ENCODE measurements at places on chromosomes 2 and 18.

DNA sequence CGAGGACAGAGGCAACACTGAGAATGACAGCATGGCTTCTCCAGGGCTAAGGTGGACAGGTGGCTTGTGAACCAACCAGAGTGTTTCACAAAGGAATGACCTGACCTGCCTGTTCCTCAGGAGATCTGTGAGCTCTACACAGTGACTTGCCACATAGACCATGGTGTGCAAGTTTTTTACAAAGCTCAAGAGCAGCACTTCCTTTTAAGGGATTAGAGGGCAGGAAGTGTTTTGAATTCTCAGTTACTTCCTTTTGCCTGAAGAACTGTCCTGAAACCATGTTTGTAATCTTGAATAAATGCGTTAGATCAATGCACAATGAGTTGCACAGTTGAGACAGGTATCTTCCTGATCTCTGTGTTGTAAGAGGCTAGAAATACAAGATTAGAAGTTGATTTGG lies 421.9 kb downstream of the THSD7B start:
- DNase-seq: no peak

- DNase-seq: no peak
These were observed 31.5 kb downstream of the CPO start for GRCh38 chr2:206970589-206971360.

GRCh38 chr2:113979191-113980128 lies 89.6 kb downstream of the ACTR3 start:
- no peak for DNase-seq

DNA sequence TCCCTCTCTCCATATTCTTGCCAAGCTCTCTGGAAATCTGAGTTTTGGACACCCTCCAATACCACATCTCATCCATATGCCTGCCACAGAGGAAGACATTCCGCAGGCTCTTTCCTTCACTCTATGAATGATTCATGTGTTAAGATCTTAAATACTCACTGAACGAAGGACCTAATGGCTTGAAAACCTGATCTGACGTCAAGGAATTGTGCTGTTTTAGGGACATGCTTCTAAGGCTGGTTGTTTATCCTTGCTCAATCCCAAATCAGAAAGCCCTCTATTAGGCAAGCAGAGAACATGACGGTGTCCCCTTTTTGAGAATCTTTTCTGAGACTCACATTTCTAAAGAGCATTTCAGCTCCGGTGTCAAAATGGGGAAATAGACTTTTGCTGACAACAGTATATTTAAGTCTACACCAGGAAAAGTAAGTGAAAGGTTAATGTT lies 83.7 kb upstream of the GALNT5 start:
- DNase-seq: peak; percentile 71

GRCh38 chr2:155021618-155022017 lies 323.1 kb downstream of the KCNJ3 start:
- DNase-seq: no peak

- DNase-seq: peak; percentile 98
These were observed at the start of the genes NIF3L1 and PPIL3 for GRCh38 chr2:200888704-200889625. Gene NIF3L1 (plus strand): TSS chr2:200889371. CDS start chr2:200891944, 2,573 bp downstream. Gene PPIL3 (minus strand): TSS chr2:200889077. CDS start chr2:200887615, 1,462 bp downstream.

DNA sequence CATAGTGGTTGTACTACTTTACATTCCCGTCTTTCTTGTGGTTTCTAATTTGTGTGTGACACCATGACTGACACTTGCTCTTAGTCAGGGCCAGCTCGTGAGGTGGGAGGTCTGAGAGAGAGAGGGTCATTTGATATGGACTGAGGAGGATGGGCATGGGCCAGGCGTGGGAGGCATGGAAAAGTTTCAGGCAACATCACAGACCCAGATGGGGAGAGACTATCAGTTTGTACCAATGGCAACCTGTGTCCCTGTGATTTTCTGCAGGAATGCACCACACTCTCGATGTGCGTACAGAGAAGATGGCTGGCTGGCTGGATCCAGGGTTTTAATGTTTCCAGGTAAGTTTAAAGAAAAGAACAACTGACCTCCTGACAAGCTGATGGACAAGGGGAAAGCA lies 273.6 kb downstream of the CYRIA start:
- DNase-seq: no peak

- no peak for DNase-seq
These were observed 86.7 kb downstream of the PLB1 start for GRCh38 chr2:28582595-28582994.

DNA sequence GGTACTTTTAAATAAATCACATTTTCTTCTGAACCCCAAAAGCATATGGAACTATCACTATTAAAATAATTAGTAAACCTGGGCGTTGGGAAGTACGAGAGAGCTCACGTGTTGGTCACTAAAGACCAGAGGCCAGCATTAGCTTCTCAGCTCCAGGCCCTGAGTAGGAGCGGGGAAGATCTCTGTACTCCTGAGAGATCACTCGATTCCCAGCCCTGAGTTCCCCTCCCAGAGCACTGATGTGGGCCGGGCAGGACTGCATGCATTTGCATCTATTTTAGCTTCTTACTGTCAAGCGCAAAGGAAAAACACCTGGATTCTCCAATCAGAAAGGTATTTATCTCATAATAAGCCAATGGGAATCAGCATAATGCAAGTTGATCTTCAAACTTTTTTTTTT lies 6.2 kb downstream of the PXDN start:
- no peak for DNase-seq

DNA sequence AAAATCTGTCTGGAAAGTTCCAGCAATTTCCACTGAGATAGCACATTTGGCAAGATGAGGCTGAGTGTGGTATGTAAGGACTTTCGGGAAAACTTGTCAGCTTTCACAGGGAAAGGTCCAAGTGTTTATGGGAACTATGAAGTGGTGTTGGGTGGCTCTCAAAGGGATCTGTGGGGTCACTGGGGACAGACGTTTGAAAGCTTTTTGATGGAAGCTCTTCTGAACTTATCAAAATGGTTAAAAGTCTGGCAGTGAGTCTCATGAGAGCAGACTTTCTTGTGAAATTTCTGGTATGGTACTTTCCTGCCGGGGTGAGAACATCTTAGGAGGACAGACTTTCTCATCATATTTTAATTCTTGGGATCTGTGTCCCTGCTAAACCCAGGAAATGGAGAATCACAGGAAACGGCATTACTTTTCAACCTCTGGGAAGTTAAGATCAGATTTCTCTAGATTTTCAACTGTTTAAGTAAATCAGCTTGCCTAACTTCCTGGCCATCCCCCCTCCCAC lies 546.3 kb upstream of the ZEB2 start:
- DNase-seq: no peak

Data from MG63 (cell line).